ENCODE measurements at places on chromosomes 12 and 14.

- DNase-seq, result no peak
Observed at GRCh38 chr12:109677279-109677691, 36.3 kb upstream of the FAM222A start.

DNA sequence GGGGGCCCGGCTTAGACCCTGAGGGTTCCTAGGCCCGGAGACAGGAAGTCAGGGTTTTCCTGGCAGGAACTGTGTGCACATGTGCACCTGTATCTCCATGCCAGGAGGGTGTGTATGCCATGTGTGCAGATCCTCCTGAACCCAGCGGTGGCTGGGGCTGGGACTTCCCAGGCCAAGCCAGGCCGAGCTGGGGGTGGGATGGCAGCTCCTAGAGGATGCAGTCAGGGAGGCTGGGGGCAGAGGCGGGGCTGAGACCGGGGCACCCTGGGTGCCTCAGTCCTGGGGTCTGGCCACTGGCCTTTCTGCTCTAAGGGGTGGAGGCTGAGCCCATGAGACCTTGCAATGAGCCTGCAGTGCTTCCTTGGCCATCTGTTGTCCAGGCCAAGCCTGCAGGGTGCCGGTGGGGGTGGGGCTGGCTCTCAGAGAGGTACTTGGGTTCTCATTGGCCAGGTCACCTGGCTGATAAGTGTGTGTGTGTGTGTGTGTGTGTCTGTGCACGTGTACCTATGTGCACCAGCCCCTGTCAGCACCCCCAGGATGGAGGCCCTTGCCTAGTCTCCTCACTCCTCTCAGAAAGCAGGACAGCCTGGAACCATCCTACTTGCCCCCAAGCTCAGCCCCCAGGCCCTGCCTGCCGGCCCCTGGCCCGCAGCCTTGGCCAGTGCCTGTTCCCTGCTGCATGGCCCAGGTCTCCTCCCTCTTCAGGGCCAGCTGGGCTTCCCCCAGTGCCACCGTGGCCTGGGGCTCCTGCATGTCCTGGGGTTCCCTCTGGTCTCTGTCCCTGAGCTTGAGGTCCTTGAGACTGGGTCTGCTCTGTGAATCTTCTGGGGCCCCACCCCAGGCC, 10.6 kb upstream of the TNFAIP2 start:
- DNase-seq, result no peak

- DNase-seq, result no peak
Observed at GRCh38 chr14:100436745-100437406, 113.7 kb downstream of the SLC25A47 start.

DNA sequence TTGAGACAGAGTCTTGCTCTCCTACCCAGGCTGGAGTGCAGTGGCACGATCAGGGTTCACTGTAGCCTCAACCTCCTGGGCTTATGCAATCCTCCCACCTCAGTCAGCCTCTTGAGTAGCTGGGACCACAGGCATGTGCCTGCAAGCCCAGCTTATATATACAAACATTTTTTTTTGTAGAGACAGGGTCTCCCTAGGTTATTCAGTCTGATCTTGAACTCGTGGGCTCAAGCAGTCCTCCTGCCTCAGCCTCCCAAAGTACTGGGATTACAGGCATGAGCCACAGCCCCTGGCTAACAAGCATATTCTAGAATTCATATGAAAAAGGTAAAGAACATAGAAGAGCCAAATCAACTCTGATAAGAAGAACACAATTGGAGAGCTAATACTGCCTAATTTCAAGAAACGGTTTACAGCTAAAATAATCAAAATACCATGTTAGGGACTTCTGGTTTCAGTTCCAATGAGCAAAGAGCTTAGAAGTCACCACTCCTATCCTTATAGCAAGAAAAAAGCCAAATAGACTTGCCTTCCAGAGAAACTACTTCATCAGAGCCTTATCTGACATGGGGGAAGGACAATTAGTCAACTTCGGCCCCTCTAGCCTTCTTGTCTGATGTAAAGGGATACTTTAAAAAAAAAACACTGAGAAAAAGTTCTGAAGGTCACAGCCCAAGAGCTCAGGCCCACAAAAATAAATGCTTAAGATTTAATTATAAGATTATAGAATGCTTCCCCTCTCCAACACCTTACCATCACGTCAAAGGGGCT, 37.6 kb downstream of the TMEM116 start:
- DNase-seq, result no peak

DNA sequence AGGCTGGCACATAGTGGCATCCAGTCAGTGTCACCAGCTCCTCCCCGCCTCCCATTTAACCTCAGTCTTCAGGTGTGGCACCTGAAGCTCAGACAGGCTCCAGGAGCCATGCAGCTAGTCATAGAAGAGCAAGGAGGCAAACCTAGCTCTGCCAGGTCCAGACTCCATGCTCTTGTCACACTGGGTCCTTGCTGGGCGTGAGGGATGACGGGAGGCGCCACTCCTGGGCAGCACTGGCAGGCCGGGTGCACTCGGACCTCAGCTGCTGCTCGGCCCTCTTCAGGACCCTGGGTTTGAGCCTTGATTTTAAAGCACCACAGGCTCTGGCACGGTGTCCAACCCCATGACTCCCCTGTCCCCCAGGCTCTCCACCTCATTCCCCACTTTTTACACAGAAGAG, 24.1 kb downstream of the ITPK1 start:
- DNase-seq, result no peak

- no peak for DNase-seq
Observed at GRCh38 chr12:67327466-67327865, 58.3 kb downstream of the CAND1 start.

GRCh38 chr12:106519607-106520021, 63.2 kb upstream of the RFX4 start:
- no peak for DNase-seq

- no peak for DNase-seq
Observed at GRCh38 chr12:66775871-66776270, 97.0 kb upstream of the GRIP1 start.

- DNase-seq, result no peak
Observed at GRCh38 chr12:24814379-24815113, 134.4 kb downstream of the BCAT1 start.

GRCh38 chr12:81257947-81258551, 180.2 kb downstream of the ACSS3 start:
- no peak for DNase-seq

DNA sequence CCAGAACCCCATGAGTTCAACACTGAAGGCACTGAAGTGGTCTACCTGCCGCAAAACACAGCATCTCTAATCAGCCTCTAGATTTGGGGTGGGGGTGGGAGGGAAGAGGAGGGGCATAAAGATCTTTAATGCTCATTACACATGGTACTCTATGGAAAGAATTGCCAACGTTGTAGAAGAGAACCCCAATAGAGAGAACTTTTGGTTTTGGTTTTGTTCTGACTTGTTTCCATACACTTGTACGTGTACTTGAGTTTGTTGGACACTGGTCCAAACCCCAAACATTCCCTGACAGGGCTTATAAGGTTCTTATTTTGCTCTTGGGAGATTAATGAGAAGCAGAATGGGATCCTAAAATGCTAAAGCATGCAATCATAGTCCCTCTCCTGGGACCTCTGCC, 31.0 kb downstream of the GNPTAB start:
- DNase-seq, result no peak

GRCh38 chr12:132646850-132647249, 28.3 kb downstream of the P2RX2 start:
- DNase-seq, result no peak

DNA sequence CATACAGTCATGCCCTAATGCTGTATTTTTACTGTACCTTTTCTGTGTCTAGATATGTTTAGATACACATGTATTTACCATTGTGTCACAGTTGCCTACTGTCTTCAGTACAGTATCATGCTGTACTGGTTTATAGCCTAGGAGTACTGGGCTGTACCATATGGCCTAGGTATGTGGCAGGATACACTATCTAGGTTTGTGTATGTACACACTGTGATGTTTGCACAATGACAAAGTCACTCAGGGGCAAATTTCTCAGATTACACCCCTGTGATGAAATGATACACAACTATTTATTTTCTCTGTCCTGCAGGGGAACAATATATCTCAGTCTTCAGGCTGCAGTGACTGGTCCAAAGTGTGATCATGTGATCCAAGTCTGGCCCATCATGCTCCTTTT, 1076.1 kb downstream of the VRK1 start:
- no peak for DNase-seq

DNA sequence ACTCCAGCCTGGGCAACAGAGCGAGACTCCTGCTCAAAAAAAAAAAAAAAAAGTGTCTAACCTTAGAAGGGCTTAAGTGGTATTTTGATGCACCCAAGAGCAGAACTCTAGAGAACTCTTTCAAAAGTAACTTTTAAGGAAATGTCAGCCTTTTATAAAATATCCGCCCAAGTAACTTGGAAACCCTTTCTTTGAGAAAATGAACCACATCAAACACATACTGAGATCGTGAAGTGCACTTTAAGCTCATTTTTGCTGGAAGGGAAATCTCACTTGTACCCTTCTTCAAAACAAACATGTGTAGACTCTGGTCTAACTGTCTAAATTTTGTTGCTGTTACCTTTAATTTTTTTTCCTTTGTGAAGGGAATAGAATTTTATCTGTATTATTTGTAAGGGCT, 5.5 kb downstream of the C12orf56 start:
- DNase-seq, result peak; percentile 44

- DNase-seq, result no peak
Observed at GRCh38 chr12:54588110-54588889, at the start of gene PPP1R1A. PPP1R1A (minus strand) TSS chr12:54588659; CDS start chr12:54588488, 171 bp downstream.

GRCh38 chr14:82805892-82806825, 1272.5 kb upstream of the SEL1L start:
- DNase-seq, result no peak

DNA sequence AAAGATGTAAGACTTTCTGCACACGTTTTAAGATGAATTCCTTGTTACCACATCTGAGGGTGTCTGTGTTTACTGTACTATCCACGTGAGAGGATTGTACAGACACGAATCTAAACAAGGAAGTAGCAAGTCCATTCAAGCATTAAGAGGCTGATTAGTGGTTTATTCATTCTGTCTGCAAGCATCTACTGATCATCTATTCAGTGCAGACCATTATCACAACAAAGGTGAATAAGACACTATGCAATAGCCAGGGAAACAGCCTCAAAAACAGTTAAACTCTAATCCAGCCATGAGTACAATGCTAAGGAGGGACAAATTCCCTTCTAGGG, 111.6 kb upstream of the PZP start:
- no peak for DNase-seq

DNA sequence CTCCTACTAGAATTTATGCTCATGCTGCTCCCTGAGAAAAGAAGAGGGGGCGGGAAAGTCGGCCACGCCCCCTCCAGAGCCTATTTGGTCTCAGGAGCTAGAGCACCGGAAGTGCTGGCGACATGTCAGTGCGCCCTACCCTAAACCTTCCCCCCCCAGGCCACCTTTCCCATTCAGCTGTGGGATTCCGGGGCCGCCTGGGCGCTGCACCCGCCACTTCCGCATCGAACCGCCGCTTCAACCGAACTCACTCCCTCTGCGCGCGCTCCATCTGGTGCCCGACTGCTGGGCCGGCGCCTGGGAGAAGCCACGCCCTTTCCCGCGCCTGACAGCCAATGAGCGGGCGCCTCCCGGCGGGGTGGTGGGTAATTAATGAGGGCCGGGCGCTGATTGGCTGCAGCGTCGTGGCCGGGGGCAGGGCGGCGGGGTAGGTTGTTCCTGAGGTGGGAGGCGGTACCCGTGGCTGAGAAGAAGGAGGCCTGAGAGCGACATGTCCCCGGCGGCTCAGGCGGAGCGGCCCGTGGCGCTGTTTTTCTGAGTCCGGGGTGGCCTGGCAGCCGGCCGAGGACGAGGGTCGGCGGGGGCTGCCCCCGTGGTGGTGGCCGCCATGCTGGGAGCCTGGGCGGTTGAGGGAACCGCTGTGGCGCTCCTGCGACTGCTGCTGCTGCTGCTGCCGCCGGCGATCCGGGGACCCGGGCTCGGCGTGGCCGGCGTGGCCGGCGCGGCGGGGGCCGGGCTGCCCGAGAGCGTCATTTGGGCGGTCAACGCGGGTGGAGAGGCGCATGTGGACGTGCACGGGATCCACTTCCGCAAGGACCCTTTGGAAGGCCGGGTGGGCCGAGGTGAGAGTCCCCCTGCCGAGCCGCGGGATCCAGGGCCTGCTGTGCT, at the start of gene MLEC:
TSS of gene MLEC (plus strand) at position 460 of the 888 bp plus-strand sequence. CDS start at position 608, 148 bp downstream.
- peak; percentile 99 for DNase-seq

DNA sequence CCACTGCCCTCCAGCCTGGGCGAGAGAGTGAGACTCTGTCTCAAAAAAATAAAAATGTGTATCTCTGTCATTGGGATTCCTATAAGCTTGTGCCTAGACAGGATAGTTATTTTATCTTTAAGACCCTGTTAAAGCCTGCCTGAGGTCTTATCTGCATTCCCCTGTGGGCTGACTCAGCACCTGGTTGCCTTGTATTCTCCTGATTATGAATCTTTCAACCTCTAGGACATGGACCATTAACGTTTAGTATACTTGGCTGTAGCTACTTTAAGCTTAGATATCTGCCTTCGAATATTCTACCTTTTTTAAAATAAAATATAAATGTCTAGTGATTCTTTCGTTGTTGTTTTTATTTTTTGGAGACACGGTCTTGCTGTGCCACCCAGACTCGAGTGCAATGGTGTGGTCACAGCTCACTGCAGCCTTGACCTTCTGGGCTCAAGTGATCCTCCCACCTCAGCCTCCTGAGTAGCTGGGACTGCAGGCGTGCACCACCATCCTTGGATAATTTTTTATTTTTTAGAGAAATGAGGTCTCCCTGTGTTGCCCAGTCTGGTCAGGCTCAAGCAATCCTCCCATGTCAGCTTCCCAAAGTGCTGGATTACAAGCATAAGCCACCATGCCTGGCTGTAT, 41.3 kb downstream of the RESF1 start:
- DNase-seq, result no peak

DNA sequence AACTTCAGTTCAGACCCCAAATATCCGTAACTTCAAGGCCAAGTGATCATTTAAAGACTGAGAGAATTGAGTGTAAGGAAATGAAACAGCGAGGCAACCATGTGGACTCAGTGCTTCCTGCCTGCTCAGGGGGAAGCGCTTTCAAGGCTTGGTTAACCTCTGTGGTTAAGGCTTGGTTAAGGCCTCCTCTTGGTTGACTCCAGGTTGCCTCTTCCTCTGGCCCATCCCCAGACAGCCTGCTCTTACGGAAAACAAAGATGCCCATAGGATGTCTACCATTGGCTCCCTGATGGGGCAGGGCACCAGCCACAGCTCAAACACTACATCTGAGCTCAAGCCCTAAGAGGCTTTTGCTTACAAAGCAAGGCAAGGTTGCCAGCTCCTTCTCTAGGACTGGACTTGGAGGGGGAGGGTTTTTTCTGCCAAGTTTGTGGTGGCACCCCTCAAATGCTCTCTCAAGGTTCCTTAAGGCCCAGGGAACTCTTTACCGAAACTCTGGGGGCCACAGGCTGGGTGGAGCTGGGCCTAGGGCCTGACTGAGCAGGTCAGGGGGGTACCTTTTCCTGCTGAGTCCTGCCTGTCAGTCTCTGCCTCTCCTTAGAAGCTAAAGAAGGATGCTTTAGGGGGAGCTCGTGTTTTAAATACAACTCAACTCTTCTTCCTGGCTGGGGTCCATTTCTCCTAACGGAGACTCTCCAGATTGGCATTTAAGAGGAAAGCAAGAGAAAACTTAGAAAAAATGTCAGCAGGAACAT, 13.7 kb downstream of the COL2A1 start:
- peak; percentile 66 for DNase-seq
